ENCODE measurements at places on chromosomes 3 and 15.
A peak's percentile ranks its signal among the peaks of the same experiment; 100 is the strongest.

GRCh38 chr15:58293622-58294550, 137.9 kb upstream of the LIPC start:
- DNase-seq, result no peak

GRCh38 chr3:102180280-102180931, 254.4 kb upstream of the ZPLD1 start:
- peak; percentile 81 for DNase-seq

DNA sequence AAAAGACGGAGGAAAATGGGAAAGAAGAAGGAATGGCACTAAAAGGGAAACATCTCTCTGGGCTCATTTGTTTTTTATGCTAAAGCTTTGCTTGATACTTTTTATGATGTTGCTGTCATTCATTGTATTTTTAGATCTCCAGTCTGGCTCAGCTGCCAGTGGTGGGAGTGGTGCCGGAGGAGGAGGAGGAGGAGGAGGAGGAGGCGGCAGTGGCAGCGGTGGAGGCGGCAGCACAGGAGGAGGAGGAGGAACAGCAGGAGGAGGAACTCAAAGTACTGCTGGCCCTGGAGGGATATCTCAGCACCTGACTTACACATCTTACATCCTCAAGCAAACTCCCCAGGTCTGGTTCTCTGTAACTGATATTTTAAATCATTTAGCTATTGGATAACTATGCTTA, 49.6 kb downstream of the MAP6D1 start:
- DNase-seq, result peak; percentile 7

GRCh38 chr3:157163217-157163953, 3.4 kb upstream of the CCNL1 start:
- no peak for DNase-seq

DNA sequence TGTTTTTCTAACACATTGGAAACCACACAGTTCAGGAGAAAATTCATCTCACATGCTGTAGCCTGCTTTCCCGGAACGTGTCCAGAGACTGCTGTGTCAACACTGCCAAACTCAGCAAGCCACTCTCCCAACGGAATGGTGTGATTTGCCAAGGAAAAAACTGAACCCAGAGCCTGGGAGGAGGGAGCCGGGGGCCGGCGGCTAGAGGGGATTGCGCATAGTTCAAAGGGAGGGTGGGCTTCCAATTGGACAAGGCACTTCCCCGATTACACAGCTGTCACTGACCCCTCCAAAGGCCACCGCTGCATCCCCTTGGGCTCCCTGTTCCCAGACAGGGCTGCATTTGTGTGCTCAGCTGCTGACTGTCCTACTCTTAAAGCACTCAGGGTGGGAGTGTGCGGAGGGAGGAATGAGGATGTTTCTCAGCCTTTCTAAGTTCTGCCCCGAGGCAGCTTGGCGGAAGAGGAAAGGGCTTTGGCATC, 256.2 kb downstream of the ZNF621 start:
- no peak for DNase-seq

- DNase-seq, result peak; percentile 57
These were observed at the start of gene CCR3 for GRCh38 chr3:46242120-46242519. TSS of gene CCR3 (plus strand) at chr3:46242460. CDS start at chr3:46265159, 22,699 bp downstream.

- DNase-seq, result no peak
These were observed 104.2 kb downstream of the FBXL22 start for GRCh38 chr15:63701365-63701764.

GRCh38 chr15:98728811-98729160, 80.4 kb downstream of the IGF1R start:
- DNase-seq, result no peak

GRCh38 chr3:126544596-126545281, 14.0 kb downstream of the C3orf22 start:
- no peak for DNase-seq

GRCh38 chr3:20658491-20658890, 472.5 kb upstream of the SGO1 start:
- DNase-seq, result no peak

GRCh38 chr3:112357930-112358780, 25.2 kb downstream of the CD200 start:
- DNase-seq, result no peak

DNA sequence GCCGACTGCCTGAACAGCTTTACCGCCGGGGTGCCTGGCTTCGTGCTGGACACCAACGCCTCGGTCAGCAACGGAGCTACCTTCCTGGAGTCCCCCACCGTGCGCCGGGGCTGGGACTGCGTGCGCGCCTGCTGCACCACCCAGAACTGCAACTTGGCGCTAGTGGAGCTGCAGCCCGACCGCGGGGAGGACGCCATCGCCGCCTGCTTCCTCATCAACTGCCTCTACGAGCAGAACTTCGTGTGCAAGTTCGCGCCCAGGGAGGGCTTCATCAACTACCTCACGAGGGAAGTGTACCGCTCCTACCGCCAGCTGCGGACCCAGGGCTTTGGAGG, 815 bp downstream of the SPINT1 start:
- no peak for DNase-seq

GRCh38 chr15:39720621-39721611, 61.7 kb downstream of the FSIP1 start:
- DNase-seq, result peak; percentile 81

DNA sequence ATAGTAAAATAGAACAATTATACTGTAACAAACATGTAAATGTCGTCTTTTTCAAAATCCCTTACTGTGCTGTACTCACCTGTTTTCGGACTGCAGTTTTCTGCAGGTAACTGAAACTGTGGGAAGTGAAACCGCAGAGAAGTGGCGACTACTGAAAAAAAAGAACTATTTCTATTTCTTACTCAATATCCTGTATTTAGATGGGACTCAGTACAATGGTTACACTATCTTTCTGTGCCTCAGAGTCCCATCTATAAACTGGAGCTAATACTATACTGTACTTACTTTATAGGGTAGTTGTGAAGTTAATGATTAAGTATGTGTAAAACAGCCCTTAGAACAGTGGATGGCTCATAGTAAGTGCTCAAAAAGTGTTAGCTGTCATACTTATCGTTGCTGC, 14.3 kb upstream of the P2RY12 start:
- DNase-seq, result no peak

- peak; percentile 54 for DNase-seq
These were observed 242.8 kb upstream of the UBE2E2 start for GRCh38 chr3:22960105-22960984.

DNA sequence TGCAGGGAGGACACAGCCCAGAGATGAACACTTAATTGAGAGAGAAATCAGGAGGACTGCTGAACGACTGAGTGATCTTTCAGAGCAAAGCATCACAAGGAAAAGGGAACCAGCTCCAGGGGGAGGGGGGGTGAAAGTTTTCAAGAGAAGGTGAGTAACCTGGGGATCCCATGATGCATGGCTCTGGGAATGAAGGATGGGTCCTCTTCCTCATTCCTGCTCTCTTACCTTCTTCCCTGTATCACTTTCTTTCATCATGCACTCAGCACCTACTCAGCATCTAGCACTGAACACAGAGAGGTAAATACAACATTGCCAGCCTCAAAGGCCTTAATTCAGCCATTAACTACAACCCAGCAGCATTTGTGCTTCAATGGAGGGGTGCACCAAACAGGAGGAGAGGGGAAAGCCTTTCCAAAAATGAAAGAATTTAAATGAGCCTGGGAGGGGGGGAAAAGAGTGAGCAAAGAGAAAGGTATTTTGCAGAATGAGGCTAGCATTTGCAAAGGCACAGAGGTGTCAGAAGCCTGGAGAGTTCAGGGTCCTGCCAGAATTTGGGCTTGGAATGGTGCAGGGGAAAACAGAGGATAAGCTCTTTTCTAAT, 427.4 kb downstream of the FOXP1 start:
- DNase-seq, result no peak

GRCh38 chr3:169813757-169814517, 1.2 kb upstream of the LRRC34 start:
- no peak for DNase-seq

DNA sequence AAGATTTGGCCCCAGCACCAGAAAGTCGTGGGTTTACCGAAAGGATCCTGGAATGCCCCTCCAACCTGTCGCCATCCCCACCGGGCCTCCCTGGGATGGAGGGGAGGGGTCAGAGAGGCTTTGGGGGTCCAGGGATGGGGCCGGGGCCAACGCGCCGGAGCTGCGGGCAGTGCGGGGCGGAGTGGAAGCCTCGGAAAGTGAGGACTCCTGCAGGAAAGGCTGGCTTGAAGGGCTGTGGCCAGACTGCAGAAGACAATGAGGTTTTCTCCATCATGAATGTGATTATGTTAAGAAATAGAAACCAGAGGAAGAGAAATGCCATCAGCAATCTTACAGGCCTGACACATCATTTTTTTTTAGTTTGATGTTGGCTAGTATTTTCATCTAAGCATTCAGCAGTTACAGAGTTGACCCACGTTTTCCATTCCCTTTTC, 738 bp downstream of the YEATS2 start:
- DNase-seq, result peak; percentile 51

DNA sequence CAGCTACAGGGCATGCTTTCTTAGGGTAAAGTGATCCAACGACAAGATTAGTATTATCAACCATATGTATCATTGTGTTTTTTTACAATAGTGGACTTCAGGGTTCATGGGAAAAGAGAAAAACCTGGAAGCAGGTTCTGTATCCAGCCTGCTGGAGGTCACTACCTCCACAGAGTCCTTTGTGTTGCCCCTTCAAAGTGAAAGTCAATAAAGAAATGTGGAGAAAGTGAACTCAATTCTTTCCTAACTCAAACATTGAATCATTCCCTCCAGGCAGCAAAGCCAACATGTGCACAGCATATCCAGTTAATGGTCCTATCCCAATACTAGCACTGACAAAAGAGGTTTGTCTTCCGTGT, 45.4 kb downstream of the FGF7 start:
- DNase-seq, result peak; percentile 41

GRCh38 chr3:46552538-46552937, 13.6 kb downstream of the LRRC2 start:
- DNase-seq, result no peak
